ENCODE measurements at places on chromosomes 6 and 20.

GRCh38 chr20:1844325-1845162 is 50.7 kb upstream of the SIRPA start:
- DNase-seq, result no peak

DNA sequence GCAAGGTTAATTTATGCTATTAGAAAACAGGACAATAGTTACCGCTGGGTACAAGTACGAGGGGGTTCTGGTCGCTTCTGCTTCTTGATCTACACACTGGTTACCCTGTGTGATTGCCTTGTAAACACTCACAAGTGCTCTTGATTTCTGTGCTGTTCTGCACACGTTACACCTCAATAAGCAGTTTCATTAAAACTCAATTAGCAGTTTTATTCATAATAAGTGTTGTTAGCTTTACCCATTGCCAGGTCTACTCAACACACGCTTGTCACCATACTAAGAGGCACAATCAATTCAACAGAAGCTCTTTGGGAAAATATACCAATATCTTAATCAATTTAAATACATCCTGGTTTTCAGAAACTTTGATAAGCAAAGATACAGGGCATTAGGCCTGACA is 20.4 kb downstream of the BMP7 start:
- DNase-seq, result no peak

DNA sequence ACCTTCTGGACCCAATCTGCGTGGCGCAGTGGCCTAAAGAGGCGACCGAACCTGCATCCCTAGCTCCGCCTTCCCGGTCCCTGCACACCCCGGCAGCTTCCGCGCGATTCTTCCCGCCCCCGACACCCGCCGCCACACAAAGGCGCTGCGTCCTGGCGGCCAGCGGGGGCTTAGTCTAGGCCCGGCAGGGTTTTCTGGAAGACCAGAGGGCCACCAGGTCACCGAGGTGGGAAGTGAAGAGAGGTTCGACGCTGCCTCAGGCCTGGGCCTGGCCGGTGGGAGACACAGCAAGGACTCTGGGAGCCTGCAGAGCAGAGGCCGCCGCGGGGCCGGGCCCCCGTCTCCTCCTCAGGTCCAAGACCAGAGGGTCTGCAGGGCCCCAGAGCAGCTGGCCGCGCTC is 154.9 kb downstream of the OR2B2 start:
- DNase-seq, result no peak

- DNase-seq, result no peak
These were observed 82.0 kb downstream of the OR2B2 start for GRCh38 chr6:27830212-27830599.

DNA sequence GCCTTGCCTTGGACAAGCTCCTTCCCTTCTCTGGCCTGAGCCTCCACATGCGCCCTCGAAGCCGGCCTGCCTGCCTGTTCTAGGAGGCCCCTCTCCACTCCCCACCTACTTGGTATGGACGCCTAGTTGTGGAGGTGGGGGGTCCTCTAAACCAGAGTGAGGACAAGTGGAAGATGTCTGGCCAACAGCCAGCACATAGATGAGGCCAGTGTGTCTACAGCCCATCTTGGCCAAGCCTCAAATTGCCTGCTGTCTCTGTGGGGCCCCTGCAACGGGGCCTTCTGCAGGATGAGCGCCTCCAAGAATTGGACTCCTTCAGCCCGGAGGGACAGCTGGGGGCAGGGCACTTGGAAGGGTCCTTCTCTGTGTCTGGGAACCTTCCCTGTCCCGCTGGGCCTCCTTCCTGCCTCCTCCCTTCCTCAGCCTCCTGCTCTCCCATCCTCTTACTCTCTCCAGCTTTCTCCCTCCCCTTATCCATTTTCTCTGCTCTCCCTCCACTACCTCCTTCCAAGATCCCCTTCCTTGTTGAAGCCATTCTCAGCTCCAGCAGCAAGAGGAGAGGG is 1.6 kb downstream of the MDFI start:
- DNase-seq, result no peak

DNA sequence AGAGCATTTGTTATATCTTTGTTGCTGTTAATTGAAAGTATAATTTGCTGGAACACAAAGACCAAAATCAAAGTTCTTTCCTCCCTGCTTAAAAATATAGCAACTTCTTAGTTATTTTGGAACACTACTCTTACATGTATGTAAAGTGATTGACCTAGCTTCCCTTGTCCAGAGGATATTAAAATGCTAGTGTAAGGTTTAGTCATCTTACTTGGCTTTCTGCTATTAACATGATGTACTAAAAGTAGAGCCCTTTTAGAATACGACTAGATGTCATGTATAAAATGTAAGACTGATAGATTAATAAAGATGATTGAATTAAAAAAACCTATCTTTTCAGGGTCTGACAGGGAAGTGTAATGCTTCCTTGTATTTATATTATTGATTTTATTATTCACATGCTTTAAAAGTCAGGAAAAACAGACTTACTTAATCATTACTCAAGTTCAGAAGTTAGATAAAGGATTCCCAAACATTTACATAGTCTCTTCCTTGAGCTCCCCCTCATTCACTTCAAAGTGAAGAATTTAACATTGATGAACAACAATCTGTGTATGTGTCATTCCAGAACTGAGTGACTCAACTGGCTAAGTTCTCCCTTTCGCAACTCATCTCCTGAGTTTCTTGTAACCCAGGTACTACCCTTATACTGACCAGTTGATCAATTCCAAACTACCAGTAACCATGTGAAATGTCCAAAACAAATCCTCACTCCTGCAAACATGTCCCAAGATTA is 50.9 kb downstream of the BTBD9 start:
- no peak for DNase-seq

DNA sequence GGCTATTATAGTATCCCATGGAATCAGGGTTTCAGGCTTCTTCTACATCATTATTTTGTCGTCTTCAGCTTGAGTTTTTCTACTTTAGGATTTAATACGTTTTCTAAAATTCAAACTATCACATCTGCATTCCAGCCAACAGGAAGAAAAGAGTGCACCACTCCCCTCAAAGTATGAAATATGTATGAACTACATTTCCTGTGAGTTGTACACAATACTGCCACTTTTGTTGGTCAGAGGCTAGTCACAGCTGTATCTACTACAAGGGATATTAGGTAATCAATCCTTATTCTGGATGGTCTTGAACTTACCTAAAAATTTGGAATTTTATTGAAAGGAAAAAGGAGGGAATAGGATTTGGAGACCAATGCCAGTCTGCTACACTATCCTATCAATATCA is 235.6 kb upstream of the TBX18 start:
- no peak for DNase-seq

- DNase-seq, result no peak
These were observed 3.5 kb downstream of the RNASET2 start for GRCh38 chr6:166952567-166953486.

DNA sequence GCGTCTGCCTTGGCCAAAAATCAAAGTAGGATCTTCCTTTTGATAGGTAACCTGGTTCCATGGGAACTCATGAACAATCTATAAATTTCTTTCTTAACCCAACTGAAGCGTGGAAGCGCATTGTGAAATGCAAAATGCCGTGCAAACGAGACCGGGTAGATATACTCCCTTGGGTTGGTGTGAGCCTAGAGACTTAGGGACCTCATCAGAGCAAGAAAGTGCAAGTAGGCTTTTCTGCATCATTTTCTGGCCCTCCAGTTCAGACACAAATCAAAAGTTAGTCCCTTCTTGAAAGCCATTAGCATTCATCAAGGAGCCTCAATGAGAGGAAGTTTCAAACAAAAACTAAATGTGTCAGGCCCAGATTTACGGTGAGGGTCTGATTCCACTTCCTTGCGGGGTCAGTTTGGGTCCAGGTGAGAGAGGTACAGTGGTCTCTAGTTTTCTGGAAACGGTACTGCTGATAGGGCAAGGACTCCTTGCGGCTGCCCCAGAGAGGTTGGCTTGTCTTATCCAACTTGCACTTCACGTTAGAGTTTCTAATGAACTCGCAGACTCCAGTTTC is 5.3 kb upstream of the ZNF184 start:
- DNase-seq, result no peak

- DNase-seq, result no peak
These were observed 72.0 kb upstream of the BACH2 start for GRCh38 chr6:90368601-90369000.

- no peak for DNase-seq
These were observed 50.4 kb downstream of the RIN2 start for GRCh38 chr20:19808498-19808897.

DNA sequence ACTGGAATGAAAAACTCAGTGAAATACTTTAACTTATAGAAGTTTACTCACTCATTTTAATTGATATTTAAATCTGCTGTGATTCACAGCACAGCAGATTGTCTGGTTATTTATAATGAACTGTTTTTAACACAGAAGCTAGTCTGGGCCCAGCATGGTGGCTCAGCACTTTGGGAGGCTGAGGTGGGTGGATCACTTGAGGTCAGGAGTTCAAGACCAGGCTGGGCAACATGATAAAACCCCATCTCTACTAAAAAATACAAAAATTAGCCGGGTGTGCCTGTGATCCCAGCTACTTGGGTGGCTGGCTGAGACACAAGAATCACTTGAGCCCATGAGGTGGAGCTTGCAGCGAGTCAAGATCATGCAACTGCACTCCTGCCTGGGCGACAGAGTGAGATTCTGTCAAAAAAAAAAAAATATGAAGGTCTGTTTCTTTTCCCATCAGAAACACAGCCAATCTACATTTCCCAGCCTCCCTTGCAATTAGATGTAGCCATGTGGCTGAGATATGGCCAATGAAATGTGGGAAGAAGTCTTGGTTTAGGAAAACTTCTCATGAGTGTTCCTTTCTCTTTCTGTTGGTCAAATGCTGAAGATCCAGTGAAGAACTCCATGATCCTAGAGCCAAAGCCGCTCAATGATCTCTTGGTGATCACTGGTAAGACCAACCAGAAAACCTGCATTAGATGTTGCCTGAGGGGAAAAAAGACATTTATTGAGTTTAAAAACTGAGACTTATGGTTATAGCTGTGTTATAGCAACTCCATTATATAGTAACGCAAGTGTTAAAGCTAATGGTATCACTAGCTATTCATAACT is 31.3 kb upstream of the BTN3A2 start:
- no peak for DNase-seq

DNA sequence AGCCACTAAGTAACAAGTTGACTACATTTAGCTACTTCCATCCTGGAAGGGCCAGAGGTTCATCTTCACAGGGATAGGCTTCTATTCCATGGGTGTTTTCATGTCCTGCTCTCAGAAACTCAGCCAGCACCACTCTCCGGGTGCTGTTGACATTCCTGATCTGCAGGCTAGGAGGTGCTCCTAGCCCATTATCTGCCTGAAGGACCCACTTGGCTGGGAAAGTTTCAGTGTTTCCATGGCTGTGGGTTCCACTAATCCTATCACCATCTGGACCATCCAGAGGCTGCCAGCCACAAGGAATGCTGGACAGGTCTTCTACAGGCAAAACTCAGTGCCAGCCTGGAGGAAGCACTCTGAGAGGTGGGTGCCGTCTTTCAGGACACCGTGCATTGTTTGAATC is 45.2 kb downstream of the HLA-G start:
- DNase-seq, result no peak

All from ureter (tissue), 1 donor.